Tibial nerve (tissue), 4 donors: ENCODE measurements at places on chromosomes 4 and X. TPM values are rescaled to one million over a fixed set of nuclear protein-coding genes. Genes with fewer than 3 reads are reported as not detected.

RAB39B gene
- total RNA-seq = 0.90 TPM

DNA sequence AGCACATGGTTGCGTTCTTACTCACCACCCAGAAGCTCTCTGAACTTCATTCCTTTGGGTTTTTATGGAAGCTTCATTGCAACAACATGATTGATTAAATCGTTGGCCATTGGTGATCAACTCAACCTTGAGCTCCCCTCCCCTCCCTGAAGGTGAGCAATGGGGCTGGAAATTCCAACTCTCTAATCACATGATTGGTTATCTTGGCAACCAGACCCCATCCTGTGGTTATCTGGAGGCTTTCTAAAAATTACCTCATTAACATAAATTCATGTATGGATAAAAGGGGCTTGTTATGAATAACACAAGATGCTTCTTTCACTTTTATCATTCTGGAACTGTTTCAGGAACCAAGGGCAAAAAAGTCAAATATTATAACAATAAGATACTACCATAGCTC is 34.6 kb upstream of the NMU start:
- DNase-seq = no peak

DNA sequence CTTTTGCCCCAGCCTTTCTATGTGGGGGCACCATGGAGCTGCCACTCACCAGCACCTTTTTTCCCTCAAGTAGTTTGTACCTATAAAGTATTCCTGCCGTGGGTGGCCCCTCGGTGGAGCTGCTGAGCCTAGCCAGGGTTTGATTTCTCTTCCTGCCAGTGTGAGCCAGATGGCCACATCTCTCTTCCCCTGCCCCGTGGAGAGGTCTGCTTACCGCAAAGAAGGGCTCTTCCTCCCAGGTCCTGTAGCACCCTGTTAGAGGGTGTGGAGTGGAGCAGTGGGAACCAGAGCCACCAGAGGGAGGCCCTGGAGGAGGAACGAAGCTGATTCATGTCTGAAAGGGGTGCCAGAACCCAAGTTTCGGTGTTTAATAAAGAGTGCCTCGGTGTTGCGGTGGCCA is 95.4 kb downstream of the PTTG2 start:
- DNase-seq = no peak

DNA sequence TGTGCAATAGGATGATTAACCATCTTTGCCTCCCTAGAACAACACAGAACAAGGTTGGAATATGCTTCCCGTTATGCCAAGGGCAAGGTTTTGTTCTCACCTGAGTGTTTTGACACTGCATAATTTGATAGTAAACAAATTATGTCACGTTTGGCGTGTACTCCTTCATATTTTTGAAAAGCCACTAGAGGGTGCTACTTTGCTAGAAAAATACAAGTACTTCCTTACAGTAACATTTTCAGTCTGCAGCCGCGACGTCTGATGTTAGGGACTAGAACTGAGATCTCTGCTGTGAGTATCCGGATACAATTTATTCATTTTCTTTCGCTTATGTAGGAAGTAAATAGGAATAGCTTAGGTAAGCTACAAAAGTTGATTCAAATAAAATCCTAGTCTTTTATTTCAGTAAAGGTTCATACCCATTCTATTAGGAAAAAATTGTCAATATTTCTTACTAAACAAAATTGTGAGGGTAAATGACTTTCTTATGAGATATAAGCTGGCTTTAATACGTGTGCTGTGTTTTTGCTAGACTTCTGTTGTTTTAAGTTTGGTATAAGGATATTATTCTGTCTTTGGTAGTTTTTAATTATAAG is 181.1 kb upstream of the WDFY3 start:
- peak; percentile 47 for DNase-seq

- no peak for DNase-seq
Observed at GRCh38 chr4:78512357-78512920, 39.1 kb upstream of the ANXA3 start.
